ENCODE measurements at places on chromosomes 2 and 18.

DNA sequence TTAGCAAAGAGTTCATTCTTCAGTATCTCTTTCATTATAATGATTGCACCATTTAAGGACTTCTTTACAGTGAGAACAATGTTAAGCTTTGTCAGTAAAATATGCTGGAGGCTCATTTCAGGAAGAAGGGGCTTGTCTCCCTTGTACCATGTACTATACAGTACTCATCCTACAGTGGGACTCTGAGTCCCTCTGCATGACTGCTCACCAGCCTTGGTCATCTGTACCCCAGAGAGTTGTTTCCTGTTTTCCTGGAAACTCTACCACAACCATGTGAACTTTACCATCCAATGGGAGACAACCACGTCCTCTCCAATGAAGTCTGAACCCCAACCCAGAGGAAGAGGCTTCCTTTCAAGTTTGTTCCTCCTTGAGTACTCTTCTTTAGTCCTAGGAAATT, 1171.1 kb upstream of the CRIM1 start:
- no peak for DNase-seq
- no peak overlapping the region for H3K27ac ChIP-seq
- H3K36me3 ChIP-seq = no peaks in the 10 kb centered on the region
- no peak overlapping the region for H3K4me3 ChIP-seq

DNA sequence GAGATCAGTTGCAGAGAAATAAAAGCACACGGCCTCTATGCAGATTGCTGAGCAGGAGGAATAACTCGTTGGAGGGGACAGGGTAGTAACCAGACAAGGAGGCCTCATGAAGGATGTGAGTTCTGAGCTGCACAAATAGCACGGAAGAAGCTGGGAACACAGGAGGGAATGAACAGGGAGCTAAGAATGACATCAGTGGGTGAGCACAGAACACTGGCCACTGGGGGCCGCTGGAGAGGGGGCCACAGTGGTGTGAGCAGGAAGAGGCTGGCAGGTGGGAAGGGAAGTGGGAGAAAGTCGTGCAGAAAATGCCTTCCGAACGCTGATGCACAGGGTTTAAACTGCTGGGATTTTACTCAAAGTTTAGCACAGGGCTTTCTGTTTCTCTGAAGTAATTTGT, 61.0 kb downstream of the ZAP70 start:
- H3K36me3 ChIP-seq = peaks cover 88% of the 10 kb centered on the region
- no peak overlapping the region for H3K4me3 ChIP-seq
- no peak for DNase-seq
- no peak overlapping the region for H3K27ac ChIP-seq
- no peaks in the 10 kb centered on the region for H3K27me3 ChIP-seq

DNA sequence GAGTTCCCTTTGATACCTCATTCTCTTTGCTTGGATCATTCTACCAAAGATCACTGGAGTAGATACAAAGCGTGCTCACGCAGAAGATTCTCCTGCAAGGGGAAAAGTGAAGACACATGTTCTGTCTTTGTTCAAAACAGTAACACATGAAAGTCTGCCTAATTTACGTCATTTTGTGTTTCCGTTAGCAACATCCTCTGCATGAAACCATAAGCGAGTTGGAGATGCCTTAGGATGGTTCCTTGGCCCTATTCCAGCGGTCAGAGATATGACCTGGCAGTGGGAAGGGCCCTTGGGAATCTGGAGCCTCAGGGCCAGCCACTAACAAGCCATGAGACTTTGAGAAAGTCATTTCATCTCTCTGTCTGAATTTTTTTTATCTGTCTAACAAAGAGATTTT, 180.9 kb upstream of the TWIST2 start:
- H3K36me3 ChIP-seq = no peaks in the 10 kb centered on the region
- H3K27me3 ChIP-seq = peaks cover 2% of the 10 kb centered on the region
- H3K4me1 ChIP-seq = peaks cover 2% of the 10 kb centered on the region
- no peak overlapping the region for H3K4me3 ChIP-seq
- H3K27ac ChIP-seq = no peak overlapping the region

- H3K4me3 ChIP-seq = no peak overlapping the region
- no peak for DNase-seq
- no peaks in the 10 kb centered on the region for H3K36me3 ChIP-seq
- H3K27me3 ChIP-seq = peaks cover 39% of the 10 kb centered on the region
- H3K27ac ChIP-seq = no peak overlapping the region
- no peaks in the 10 kb centered on the region for H3K4me1 ChIP-seq
Measured at GRCh38 chr18:74397572-74397971, 59.5 kb downstream of the DIPK1C start.

DNA sequence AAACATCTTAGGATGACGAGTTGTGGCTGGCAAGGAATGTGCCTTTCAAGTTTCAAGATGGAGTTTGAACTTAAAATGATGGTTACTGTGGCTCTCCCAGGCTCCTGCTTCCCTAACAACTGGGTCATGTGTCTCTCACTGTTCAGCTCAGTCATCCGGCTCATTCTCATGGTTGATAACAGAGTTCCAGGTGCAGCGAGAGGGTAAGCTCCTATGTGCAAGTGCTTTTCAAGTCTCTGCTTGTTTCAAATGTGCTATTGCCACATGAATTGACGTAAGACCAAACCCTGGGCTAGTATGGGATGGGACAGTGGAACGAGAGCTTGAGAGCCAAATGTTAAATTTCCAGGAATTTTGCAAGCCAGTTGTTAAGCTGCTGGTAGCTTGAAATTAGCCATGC, 19.5 kb upstream of the PUM2 start:
- no peak overlapping the region for H3K27ac ChIP-seq
- H3K36me3 ChIP-seq = no peaks in the 10 kb centered on the region
- no peak for DNase-seq
- H3K27me3 ChIP-seq = peaks cover 15% of the 10 kb centered on the region
- H3K4me3 ChIP-seq = no peak overlapping the region

DNA sequence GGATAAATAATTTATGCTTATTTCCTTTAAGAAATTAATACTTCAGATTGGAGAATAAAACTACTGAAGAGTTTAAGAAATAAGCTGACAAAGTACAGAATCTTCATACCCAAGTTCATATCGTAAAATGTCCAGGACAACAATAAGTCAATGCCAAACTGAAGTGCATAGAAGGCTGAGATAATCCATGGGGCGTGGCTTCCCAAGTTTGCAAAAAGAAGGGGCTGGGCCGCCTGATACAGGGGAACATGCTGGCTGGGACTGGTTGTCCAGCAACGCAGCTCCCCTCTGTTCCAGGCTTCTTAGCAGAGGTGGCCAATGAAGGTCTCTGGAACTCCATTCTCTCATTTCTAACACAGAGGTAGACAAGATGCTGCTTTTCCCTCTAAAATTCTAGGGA, 189.5 kb upstream of the SPOPL start:
- H3K4me3 ChIP-seq = no peak overlapping the region
- no peaks in the 10 kb centered on the region for H3K27me3 ChIP-seq
- DNase-seq = no peak

DNA sequence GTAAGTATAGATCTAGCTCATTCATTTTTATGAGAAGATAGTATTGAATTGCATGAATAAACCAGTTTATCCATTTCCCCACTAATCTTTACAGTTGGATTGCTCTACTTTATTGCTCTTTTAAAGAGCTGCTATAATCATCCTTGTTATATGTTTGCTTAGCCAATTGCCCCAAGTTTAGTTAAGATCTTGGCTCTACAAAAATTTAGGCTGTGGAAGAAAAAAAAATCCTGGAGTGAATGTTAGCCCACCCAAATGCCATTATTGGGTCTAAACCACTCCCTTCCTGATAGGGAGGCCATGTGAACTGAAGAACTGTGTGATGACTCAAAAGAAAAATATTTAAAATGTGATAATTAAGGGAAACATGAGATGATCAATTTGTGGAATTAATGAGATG, 2.9 kb downstream of the ALS2 start:
- H3K27ac ChIP-seq = no peak overlapping the region
- no peaks in the 10 kb centered on the region for H3K27me3 ChIP-seq
- peaks cover 12% of the 10 kb centered on the region for H3K36me3 ChIP-seq
- no peak for DNase-seq
- H3K4me3 ChIP-seq = no peak overlapping the region
- peaks cover 17% of the 10 kb centered on the region for H3K4me1 ChIP-seq

DNA sequence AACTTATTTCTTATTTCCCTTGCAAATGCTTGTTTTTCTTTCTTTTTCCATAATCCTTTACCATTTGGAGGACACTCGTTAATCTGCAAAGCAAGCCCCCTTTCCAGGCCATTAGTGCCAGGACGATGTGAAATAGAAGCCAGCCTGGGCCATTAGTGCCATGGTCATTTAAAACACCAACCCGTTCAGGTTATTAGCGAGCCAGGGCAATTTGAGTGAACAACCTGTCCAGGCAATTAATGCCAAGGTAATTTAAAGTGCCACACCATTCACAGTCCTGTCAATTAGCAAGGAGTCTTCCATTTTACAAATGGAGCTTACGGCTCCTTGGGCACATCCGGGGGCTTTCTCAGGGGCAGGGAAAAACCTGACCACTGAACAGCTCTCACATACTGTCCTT, 370.6 kb downstream of the HRH4 start:
- no peak for DNase-seq
- no peaks in the 10 kb centered on the region for H3K4me1 ChIP-seq
- H3K27me3 ChIP-seq = peaks cover 17% of the 10 kb centered on the region
- no peak overlapping the region for H3K4me3 ChIP-seq

DNA sequence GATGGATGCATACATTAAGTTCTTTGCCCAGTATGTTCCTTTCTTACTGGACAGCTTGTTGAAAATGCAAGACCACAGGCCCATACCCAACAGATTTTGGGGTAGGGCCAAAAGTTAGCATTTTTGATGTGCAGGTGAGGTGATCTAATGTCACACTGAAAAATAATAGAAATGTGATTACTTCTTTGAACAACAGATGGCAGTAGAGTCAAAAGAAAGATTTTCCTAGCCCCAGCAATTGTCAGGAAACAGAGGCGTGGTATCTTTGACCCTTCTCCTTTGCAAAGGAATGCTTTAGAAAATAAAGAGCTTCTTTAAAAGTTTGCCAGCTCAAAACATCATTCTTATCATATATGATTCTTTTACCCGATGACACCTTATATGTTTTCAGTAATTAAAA, 343.6 kb upstream of the SYT4 start:
- H3K36me3 ChIP-seq = no peaks in the 10 kb centered on the region
- no peaks in the 10 kb centered on the region for H3K4me1 ChIP-seq
- DNase-seq = no peak
- no peak overlapping the region for H3K4me3 ChIP-seq
- peaks cover 5% of the 10 kb centered on the region for H3K27me3 ChIP-seq

- no peak for DNase-seq
- H3K4me1 ChIP-seq = no peaks in the 10 kb centered on the region
- H3K36me3 ChIP-seq = no peaks in the 10 kb centered on the region
- no peak overlapping the region for H3K27ac ChIP-seq
Measured at GRCh38 chr2:167945660-167946368, 301.6 kb downstream of the STK39 start.

DNA sequence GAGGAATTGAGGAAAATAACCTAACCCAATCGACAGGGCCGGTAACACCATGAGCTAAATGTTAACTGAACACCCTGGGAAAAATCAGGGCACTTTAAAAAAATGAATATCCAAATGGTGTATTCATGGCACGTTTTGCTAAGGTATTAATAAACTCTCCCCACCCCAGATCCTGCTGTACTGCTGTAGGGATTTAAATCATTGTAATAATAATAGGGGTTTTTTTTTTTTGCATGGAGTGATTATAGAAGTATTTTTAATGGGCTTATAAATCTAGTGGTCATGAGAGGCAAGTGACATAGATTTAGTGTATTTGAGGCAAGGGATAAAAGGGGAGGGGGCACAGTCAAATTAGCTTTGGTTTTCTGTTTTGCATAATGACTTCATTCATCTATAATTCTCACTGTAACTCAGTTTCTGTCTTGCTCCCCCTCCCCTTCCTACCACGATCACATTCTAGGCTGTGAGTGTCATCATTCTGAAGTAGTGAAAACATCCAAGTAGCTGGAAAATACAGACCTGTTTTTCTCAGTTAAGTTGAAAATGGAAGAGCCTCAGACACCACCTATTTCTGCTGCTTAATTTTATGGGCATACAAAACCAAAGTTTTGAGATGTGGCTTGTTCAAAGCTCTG, 18.2 kb upstream of the MGAT5 start:
- DNase-seq = no peak
- H3K36me3 ChIP-seq = no peaks in the 10 kb centered on the region
- H3K4me1 ChIP-seq = peaks cover 89% of the 10 kb centered on the region
- peak overlapping the region; percentile 86 for H3K27ac ChIP-seq

DNA sequence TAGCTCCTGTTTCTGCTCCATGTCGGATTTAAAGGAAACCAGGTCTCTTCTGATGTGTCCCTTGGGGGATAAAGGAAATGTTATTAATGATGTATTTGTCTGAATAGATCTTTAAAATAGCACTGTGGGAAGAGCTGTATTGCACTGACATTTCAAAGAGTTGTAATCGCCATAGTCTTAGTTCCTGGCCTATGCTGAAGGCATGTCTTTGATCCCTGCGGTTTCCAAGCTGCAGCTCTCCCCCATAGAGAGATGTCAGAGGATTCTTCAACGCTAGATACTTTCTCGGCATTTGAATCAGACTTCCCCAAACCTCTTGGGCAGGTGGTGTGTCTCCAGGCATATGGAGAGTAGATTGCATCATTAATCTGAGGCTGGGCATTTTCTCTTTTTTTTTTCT, 40.4 kb downstream of the NAT8 start:
- peaks cover 28% of the 10 kb centered on the region for H3K36me3 ChIP-seq
- no peaks in the 10 kb centered on the region for H3K4me1 ChIP-seq
- no peaks in the 10 kb centered on the region for H3K27me3 ChIP-seq
- no peak overlapping the region for H3K4me3 ChIP-seq
- H3K27ac ChIP-seq = no peak overlapping the region
- DNase-seq = no peak

- H3K36me3 ChIP-seq = peaks cover 17% of the 10 kb centered on the region
- no peak overlapping the region for H3K4me3 ChIP-seq
Measured at GRCh38 chr2:29174937-29175336, 59.7 kb downstream of the CLIP4 start.

DNA sequence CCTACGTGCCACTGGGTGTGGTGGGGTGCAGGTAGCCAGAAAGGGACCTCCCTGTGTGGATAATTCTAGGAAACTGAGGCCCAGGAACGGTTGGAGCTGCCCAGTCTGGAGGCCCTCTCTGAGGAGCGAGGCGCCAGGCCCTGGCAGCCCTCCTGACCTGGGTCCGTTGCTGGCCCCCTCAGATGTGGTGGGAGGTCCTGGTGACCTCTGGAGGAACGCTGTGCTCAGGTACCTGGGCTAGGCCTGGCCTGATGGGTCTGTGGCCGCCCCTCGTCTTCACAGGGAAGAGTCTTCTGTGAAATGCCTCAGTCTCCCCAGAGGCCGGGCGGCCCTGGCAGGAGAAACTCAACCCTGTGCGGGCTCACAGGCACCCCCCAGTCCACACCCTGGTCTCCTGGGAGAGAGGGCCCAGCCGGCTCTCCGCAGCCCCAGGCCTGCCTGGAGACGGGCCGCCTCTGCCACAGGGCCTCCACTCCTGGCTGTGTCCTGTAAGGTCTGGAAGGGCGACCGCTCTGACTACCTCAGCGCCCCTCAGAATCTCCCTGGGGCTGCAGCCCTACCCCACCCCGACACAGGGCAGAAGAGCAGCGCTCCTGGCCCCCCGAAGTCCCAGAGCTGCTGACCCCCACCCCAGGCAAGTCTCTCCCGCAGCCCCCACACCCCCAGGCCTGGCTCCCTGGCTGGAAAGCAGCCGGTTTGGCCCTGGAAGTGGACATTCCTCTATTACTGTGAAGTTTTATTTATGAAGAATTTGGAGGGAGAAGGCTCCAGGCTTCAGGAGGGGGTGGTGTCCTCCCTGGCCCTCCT, 3.7 kb downstream of the B3GNT7 start:
- no peak overlapping the region for H3K27ac ChIP-seq
- H3K4me1 ChIP-seq = peaks cover 33% of the 10 kb centered on the region
- DNase-seq = no peak
- H3K4me3 ChIP-seq = no peak overlapping the region
- peaks cover 49% of the 10 kb centered on the region for H3K36me3 ChIP-seq
- no peaks in the 10 kb centered on the region for H3K27me3 ChIP-seq

- H3K36me3 ChIP-seq = peaks cover 19% of the 10 kb centered on the region
- H3K4me1 ChIP-seq = peaks cover 11% of the 10 kb centered on the region
- no peaks in the 10 kb centered on the region for H3K27me3 ChIP-seq
Measured at GRCh38 chr2:28271919-28272250, 120.8 kb upstream of the FOSL2 start.
